ENCODE measurements at places on chromosomes 12 and 14.

DNA sequence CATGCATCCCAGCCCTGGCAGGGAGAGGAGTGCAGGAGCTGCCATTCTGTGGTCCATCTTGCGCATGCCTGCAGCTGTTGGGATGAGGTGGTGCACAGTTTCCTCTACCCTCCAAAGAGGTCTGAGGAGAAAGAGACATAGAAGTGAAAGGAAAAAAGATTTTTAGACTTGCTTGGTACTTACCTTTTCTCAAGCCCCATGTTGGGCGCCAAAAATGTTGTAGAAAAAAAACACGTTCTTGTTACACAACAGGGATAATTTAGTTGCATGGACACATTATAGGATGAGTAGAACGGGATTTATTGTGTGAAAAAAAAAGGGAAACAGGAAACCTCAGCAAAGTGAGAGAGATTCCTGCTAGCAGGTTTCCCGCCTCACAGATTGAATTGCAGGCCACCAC, 244.4 kb upstream of the GARIN2 start:
- no peak for DNase-seq
- no peaks in the 10 kb centered on the region for H3K4me1 ChIP-seq
- H3K36me3 ChIP-seq, result peaks cover 5% of the 10 kb centered on the region
- H3K27ac ChIP-seq, result no peak overlapping the region
- H3K4me3 ChIP-seq, result no peak overlapping the region
- no peaks in the 10 kb centered on the region for H3K27me3 ChIP-seq

DNA sequence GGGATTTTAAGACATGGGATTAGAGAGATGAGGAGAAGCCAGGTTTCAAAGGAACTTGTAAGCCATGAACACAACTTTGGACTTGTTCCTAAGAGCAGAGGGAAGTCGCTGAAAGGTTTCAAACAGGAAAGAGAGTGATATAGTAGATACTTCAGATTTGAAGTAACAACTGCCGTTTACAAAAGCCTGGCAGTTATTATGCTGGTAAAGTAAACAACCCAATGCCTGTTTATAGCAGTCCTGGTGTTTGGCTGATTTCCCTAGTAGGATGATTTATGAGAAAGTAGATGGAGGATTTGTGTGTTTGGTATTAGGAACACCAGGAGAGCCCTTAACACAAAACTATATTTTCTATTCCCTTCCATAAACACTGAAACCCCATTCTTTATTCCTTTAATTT, 285.7 kb downstream of the RMST start:
- no peaks in the 10 kb centered on the region for H3K27me3 ChIP-seq
- DNase-seq, result no peak
- H3K27ac ChIP-seq, result no peak overlapping the region
- H3K4me1 ChIP-seq, result no peaks in the 10 kb centered on the region

GRCh38 chr12:1559676-1560091, 34.7 kb downstream of the FBXL14 start:
- peaks cover 13% of the 10 kb centered on the region for H3K27me3 ChIP-seq
- H3K36me3 ChIP-seq, result peaks cover 6% of the 10 kb centered on the region

GRCh38 chr14:51382506-51382905, 142.5 kb downstream of the TMX1 start:
- H3K27me3 ChIP-seq, result peaks cover 36% of the 10 kb centered on the region
- no peaks in the 10 kb centered on the region for H3K36me3 ChIP-seq
- no peak overlapping the region for H3K27ac ChIP-seq

- H3K36me3 ChIP-seq, result no peaks in the 10 kb centered on the region
- H3K4me1 ChIP-seq, result no peaks in the 10 kb centered on the region
- no peak overlapping the region for H3K27ac ChIP-seq
- DNase-seq, result no peak
- no peak overlapping the region for H3K4me3 ChIP-seq
- peaks cover 20% of the 10 kb centered on the region for H3K27me3 ChIP-seq
Observed at GRCh38 chr12:58922849-58923248, 2.5 kb upstream of the LRIG3 start.

DNA sequence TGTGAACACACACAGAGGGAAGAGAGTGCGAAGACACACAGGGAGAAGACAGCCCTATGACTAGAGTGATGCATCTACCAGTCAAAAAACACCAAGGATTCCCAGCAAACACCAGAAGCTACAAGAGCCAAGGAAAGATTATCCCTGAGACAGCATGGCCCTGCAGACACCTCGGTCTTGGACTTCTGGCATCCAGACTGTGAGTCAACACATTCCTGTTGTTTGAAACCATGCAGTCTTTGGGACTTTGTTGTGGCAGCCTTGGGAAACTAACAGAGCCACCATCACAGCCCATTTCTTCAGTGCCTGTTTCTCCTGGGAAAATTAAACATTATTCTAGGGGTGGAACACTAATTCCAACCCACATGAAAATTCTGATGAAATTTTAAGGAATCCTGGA, 220.6 kb downstream of the GXYLT1 start:
- no peaks in the 10 kb centered on the region for H3K4me1 ChIP-seq
- H3K27me3 ChIP-seq, result peaks cover 43% of the 10 kb centered on the region
- no peak for DNase-seq
- peaks cover 2% of the 10 kb centered on the region for H3K36me3 ChIP-seq
- no peak overlapping the region for H3K27ac ChIP-seq
- H3K4me3 ChIP-seq, result no peak overlapping the region

GRCh38 chr12:111546758-111547383, 52.2 kb downstream of the ATXN2 start:
- H3K4me3 ChIP-seq, result no peak overlapping the region
- peak overlapping the region; percentile 88 for H3K27ac ChIP-seq
- H3K27me3 ChIP-seq, result no peaks in the 10 kb centered on the region
- peaks cover 8% of the 10 kb centered on the region for H3K36me3 ChIP-seq
- DNase-seq, result no peak

GRCh38 chr12:124032265-124032886, 59.4 kb downstream of the ZNF664 start:
- peaks cover 2% of the 10 kb centered on the region for H3K36me3 ChIP-seq
- no peak for DNase-seq
- peaks cover 17% of the 10 kb centered on the region for H3K27me3 ChIP-seq
- peaks cover 5% of the 10 kb centered on the region for H3K4me1 ChIP-seq

- H3K27ac ChIP-seq, result no peak overlapping the region
- no peaks in the 10 kb centered on the region for H3K27me3 ChIP-seq
- H3K4me1 ChIP-seq, result no peaks in the 10 kb centered on the region
- no peak for DNase-seq
Observed at GRCh38 chr12:85440271-85440670, 160.3 kb downstream of the ALX1 start.

DNA sequence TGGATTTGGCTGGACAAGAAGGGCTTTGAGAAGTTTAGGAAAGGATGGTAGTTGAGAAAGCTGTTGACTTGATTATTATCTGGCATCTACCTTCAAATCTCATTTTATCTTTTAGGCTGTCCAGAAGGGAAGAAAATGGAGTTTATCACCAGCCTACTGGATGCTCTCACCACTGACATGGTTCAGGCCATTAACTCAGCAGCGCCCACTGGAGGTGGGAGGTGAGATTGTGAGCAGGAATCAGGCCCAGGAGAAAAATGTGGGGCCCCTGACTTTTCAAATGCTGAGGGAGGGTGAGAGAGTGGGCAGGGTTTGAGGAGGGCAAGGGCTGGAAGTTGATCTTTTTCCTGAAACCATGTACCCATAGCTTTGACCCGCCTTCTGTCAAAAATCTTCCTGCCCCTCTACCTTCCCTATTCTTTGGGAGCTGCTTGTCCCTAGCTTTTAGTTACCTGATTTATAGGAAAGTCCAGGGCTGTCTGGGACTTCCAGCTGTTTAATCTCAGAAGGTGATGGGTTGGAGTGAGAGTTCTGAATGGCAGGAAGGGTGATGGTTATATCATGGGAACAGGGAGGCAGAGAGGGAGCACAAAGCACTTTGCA, 134.2 kb downstream of the SMOC1 start:
- H3K4me1 ChIP-seq, result peaks cover 7% of the 10 kb centered on the region
- no peak for DNase-seq
- no peak overlapping the region for H3K27ac ChIP-seq
- H3K27me3 ChIP-seq, result peaks cover 50% of the 10 kb centered on the region

GRCh38 chr14:66629499-66629898, 121.6 kb downstream of the GPHN start:
- H3K27ac ChIP-seq, result no peak overlapping the region
- H3K36me3 ChIP-seq, result no peaks in the 10 kb centered on the region
- H3K4me3 ChIP-seq, result no peak overlapping the region
- H3K4me1 ChIP-seq, result peaks cover 4% of the 10 kb centered on the region
- no peaks in the 10 kb centered on the region for H3K27me3 ChIP-seq
- no peak for DNase-seq

GRCh38 chr12:4775936-4776335, 55.7 kb downstream of the GALNT8 start:
- H3K4me1 ChIP-seq, result no peaks in the 10 kb centered on the region
- peaks cover 30% of the 10 kb centered on the region for H3K27me3 ChIP-seq
- peaks cover 3% of the 10 kb centered on the region for H3K36me3 ChIP-seq

DNA sequence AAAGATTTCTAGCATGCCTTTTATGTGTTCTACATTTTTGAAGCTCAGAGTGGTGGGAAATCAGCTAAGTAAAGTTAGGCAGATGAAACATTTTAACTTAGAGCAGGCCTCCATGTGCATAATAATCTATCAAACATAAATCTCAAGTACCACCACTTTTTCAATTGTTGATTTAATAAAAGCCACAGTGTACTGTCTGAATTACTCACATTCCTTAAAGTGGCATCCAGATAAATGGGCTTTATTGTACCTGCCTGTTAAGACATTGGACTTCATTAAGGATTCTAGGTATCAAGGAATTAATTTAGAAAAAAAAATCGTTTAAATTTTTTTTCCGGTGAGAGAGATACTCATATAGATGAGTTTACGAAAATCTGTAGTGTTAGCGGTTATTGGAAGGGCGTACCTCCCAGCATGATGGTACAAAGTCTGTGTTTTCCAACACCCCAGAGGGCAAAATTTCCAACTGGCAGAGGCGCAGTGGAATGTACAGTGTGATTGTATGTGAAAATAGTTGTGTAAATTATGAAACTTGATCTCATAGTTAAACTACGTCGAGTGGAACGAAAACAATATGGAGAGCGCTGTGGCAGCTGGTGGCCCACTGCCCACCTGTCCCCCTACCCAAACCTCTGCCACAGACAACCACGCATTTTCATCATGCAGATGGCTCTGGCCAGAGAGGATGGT, 25.0 kb downstream of the ELK3 start:
- DNase-seq, result no peak
- H3K4me3 ChIP-seq, result peak overlapping the region; percentile 36
- peaks cover 2% of the 10 kb centered on the region for H3K36me3 ChIP-seq
- H3K27ac ChIP-seq, result peak overlapping the region; percentile 90

DNA sequence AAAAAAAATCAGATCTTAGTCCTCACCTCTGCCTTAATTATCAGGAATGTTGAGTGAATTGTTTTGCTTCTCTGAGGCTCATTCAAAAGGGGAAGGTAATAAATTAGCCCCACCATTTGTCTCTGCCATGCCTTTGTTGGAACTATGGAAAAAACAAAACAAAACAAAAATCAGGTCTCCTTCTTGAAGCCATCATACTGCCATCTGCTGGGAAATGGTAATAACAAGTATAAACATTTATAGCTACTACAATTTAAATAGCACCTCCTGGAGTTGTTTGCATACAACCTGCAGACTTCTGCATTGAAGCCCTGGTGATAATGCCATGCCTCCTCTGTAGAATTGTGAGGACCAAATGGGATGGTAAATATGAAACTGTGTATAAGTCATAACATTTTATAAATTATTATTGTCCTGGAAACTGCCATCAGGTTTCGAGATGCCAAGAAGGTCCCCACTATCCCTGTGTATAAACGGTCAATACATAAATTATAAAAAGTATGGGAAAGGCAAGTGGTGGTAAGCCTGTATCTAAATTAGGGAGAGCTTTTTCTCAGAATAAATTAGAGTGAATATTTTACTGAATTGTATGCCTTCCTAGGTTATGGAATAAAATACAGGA, 87.2 kb upstream of the FGD4 start:
- H3K4me3 ChIP-seq, result no peak overlapping the region
- H3K27me3 ChIP-seq, result no peaks in the 10 kb centered on the region
- no peaks in the 10 kb centered on the region for H3K36me3 ChIP-seq
- no peak overlapping the region for H3K27ac ChIP-seq
- DNase-seq, result no peak
- H3K4me1 ChIP-seq, result peaks cover 2% of the 10 kb centered on the region

- no peaks in the 10 kb centered on the region for H3K4me1 ChIP-seq
- H3K27ac ChIP-seq, result no peak overlapping the region
- H3K36me3 ChIP-seq, result no peaks in the 10 kb centered on the region
- H3K4me3 ChIP-seq, result no peak overlapping the region
- H3K27me3 ChIP-seq, result no peaks in the 10 kb centered on the region
Observed at GRCh38 chr12:80861641-80862378, 75.9 kb downstream of the LIN7A start.

DNA sequence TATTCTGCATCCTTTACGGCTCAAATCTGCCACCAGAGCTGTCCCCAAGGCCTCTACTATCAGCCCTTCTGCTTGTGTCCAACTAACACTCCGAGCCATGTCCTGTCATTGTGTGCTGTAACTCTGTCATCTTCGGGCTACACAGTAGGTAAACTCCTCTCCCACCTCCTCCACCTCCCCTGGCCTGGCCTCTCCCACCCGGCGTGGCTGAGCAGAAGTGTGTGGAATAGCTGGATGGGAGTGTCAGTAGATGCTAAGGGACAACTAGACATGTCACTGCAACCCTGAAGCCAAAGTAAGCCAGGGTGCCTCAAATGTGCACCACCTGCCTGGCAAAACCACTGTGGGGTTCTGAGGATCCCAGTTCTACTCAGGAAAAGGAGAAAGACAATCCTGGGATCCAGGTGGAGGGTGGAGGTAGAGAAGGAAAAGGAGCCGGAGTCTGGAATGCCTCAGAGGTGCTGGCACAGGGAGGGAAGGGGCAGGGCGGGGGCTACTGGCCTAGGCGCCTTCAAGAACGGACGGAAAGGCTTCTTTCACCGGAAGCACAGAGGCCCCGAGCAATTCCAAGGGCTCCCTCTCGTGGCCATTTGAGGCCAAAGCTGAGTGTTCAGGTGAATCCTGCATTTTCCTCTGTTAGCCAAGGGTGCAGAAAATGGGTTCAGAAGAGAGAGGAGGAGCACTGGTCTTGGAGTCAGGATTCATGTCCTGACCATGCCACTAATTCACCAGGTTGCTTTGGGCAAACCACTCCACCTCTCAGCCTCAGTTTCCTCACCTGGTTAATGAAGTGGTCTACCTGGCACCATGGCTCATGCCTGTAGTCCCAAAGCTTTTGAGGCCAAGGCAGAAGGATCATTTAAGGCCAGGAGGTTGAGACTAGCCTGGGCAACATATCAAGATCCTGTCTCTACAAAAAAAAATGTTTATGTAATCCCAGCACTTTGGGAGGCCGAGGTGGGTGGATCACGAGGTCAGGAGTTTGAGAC, 20.5 kb upstream of the FAM181A start:
- peaks cover 5% of the 10 kb centered on the region for H3K36me3 ChIP-seq
- peaks cover 6% of the 10 kb centered on the region for H3K4me1 ChIP-seq
- H3K27me3 ChIP-seq, result peaks cover 61% of the 10 kb centered on the region
- H3K4me3 ChIP-seq, result no peak overlapping the region
- no peak overlapping the region for H3K27ac ChIP-seq

All from T-helper 17 cell (primary cell).